Heart left ventricle (tissue), 16 donors: ENCODE measurements at places on chromosomes 5 and 9. TPM values are rescaled to one million over a fixed set of nuclear protein-coding genes. Genes with fewer than 3 reads are reported as not detected.

The SPATA31C1 gene
- not detected for total RNA-seq

The SPOCK1 gene
- total RNA-seq, result 28.9 TPM

The GFRA3 gene
- 0.37 TPM for total RNA-seq

The CDO1 gene
- 2.8 TPM for total RNA-seq

The OGN gene
- 15.8 TPM for total RNA-seq
